ENCODE measurements at places on chromosomes 6 and 20. TPM values are rescaled to one million over a fixed set of nuclear protein-coding genes. Genes with fewer than 3 reads are reported as not detected.
A peak's percentile ranks its signal among the peaks of the same experiment; 100 is the strongest.

FAM217A gene
- not detected for total RNA-seq

BNIP5 gene
- not detected for total RNA-seq

RIPOR2 gene
- 13.5 TPM for total RNA-seq

THBS2 gene
- total RNA-seq: 33.5 TPM

GNRH2 gene
- total RNA-seq: 0.50 TPM

FABP7 gene
- total RNA-seq: 5.9 TPM

TAPBP gene
- total RNA-seq: 49.3 TPM

GRCh38 chr6:33656844-33657243 is 35.7 kb downstream of the ITPR3 start:
- DNase-seq: no peak
- H3K4me3 ChIP-seq: no peak overlapping the region
- 0 out of 2 replicates have a peak overlapping the region, but pooled peaks have one; percentile 21 for H3K27ac ChIP-seq
- peaks cover 10% of the 10 kb centered on the region for H3K4me1 ChIP-seq
- peaks cover 7% of the 10 kb centered on the region for H3K36me3 ChIP-seq

- no peak overlapping the region for H3K27ac ChIP-seq
- H3K36me3 ChIP-seq: no peaks in the 10 kb centered on the region
- H3K4me3 ChIP-seq: no peak overlapping the region
- H3K27me3 ChIP-seq: no peaks in the 10 kb centered on the region
Observed at GRCh38 chr6:115890238-115890637, 170.5 kb downstream of the FRK start.

- no peak for DNase-seq
- H3K36me3 ChIP-seq: no peaks in the 10 kb centered on the region
- no peaks in the 10 kb centered on the region for H3K27me3 ChIP-seq
Observed at GRCh38 chr6:115972679-115973078, 88.0 kb downstream of the FRK start.

- no peak for DNase-seq
- no peak overlapping the region for H3K4me3 ChIP-seq
- no peak overlapping the region for H3K27ac ChIP-seq
- H3K4me1 ChIP-seq: peaks cover 22% of the 10 kb centered on the region
- H3K36me3 ChIP-seq: no peaks in the 10 kb centered on the region
Observed at GRCh38 chr6:7802662-7803061, 76.8 kb downstream of the BMP6 start.

DNA sequence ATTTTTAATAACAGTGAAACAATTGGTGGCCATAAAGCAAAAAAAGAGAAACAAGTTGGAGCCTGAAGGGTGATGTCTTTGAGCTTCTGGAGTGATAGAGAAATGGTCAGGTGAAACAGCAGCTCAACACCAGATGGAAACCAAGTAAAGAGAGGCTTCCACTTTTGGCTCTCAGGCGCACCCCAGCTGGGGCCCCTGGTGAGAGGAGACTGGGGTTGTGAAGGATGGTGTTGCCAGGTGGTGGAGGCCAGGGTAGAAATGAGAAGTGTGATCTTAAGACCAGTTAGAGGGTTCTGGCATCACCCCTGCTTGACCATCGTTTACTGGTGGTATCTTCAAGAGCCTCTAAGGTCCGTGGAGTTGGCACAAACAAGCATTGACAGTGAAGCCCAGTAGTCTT is 126.0 kb upstream of the AKIRIN2 start:
- H3K36me3 ChIP-seq: no peaks in the 10 kb centered on the region
- H3K27ac ChIP-seq: no peak overlapping the region
- H3K4me1 ChIP-seq: no peaks in the 10 kb centered on the region
- no peaks in the 10 kb centered on the region for H3K27me3 ChIP-seq

DNA sequence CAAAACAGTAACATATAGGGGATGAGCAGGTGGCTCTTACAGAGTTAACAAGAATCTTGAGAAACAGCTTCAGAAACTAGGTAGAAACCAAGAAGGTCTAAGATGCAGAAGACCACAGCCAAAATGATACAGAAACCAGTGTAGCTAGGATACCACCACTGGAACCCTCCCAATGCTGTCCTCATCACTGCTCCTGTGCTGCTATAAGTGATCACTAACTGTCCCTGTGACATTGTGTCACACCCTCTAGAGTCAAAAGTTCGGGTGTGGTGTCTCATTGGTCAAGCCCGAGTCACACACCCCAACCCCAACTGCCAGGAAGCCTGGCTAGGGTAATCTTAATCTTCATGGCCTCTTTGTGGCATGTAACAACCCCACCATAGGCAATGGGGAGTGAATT is 153.1 kb downstream of the RCAN2 start:
- no peaks in the 10 kb centered on the region for H3K36me3 ChIP-seq
- no peaks in the 10 kb centered on the region for H3K27me3 ChIP-seq
- DNase-seq: no peak
- no peak overlapping the region for H3K4me3 ChIP-seq
- H3K27ac ChIP-seq: no peak overlapping the region
- peaks cover 10% of the 10 kb centered on the region for H3K4me1 ChIP-seq

DNA sequence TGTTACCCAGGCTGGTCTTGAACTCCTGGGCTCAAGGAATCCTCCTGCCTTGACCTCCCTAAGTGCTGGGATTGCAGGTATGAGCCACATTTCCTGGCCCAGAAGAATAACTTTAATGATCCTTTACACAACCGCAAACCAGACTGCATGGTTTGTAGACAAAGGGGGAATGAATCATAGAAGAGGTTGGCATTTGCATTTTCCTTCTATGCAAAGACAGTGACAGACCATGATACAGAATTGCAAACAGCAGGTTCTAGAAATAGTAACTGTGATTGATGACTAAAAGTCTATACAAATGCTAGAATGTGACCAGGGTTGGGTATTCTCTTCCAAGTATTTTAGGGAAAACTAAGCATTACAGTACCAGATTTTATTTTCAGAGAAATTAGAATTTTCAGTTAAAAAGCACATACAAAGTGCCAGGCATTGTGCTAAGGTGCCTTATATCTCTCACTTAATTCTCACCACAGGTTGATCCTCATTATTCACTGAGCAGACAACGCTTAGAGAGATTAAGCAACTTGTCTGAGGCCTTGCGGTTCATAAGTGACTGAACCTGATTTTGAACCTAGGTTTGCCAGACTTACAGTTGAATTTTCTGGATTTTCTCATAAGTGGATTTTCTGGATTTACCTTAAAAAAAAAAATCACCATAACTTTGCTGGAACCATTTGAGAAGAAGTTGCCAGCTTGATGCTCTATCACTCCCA is 146.6 kb downstream of the ZFAND3 start:
- no peak overlapping the region for H3K27ac ChIP-seq
- no peak for DNase-seq
- H3K4me1 ChIP-seq: peaks cover 3% of the 10 kb centered on the region
- H3K36me3 ChIP-seq: peaks cover 27% of the 10 kb centered on the region

GRCh38 chr20:43667341-43668132 is 623 bp downstream of the MYBL2 start:
- peak overlapping the region; percentile 83 for H3K4me3 ChIP-seq
- peaks cover 22% of the 10 kb centered on the region for H3K27me3 ChIP-seq
- DNase-seq: peak; percentile 57
- H3K27ac ChIP-seq: no peak overlapping the region
- H3K4me1 ChIP-seq: peaks cover 4% of the 10 kb centered on the region
- H3K36me3 ChIP-seq: peaks cover 8% of the 10 kb centered on the region

All from WTC11 (cell line).